ENCODE measurements at places on chromosomes 1 and 21.
A peak's percentile ranks its signal among the peaks of the same experiment; 100 is the strongest.

- DNase-seq, result no peak
Measured at GRCh38 chr1:161907265-161907664, 116.4 kb downstream of the OLFML2B start.

DNA sequence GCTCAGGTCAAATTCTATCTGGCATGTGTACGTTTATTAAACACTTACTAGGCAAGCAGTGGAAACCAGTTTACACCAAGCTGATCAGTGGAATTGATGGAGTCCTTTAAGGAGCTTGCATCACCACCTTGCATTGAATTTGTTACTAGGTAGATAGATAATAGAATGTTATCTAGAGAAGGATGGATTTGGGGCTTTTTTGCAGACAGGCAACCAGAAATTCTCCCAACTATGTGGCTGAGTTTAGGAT, 44.9 kb downstream of the HHAT start:
- DNase-seq, result no peak

DNA sequence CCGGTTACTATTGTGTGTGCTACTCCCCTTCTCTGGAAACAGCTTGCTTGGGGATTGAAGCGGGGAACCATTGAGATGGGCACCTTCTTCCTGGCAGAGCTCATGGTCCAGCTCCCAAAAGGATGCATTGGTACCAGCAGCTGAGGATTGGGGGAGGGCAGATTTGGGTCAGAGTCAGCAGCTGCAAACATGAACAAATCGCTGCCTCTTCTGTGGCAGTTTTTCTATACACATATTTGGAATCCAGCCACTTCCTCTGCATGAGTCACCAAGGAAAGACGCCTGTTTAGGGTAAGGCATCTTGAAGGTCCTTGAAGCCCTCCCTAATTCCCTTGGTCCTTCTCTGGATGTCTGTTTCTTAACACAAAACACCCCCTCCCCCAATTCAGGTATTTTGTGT, 104.7 kb downstream of the DAB1 start:
- DNase-seq, result no peak

DNA sequence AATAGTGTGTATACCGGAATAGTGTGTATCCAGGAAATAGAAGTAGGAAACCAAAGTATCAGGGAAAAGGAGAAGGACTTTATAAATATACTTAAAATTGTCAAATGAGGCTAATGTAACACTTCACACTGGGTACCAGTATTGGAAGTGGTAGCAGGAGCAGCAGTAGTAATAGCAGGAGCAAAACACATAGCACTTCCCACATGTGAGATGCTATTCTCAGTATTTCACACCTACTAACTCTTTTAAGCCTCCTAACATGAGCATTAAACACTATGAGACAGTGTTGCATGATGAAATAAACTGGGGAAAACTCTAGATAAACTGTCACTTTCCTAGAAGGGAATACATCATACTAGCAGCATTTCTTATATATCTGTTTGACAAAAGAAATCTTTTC, 376.7 kb downstream of the VAV3 start:
- no peak for DNase-seq

DNA sequence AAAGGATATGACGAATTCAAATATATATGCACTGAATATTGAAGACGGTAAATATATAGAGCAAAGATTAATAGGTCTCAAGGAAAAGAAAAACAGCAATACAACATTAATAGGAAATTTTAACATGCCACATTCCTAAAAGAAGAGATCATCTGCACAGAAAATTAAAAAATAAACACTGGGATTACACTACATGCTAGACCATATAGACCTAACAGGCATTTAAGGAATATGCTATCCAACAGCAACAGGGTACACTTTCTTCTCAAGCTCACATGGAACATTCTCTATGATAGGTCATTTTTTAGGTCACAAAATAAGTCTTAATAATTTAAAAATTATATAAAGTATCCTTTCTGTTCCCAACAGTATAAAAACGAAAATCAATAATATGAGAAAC, 1038.3 kb downstream of the KCNT2 start:
- DNase-seq, result no peak

- DNase-seq, result peak; percentile 28
Measured at GRCh38 chr1:6414443-6414844, 5.3 kb downstream of the HES2 start.

GRCh38 chr1:56686169-56686568, 41.1 kb downstream of the PRKAA2 start:
- DNase-seq, result no peak

GRCh38 chr1:159091607-159092031, 15.1 kb upstream of the AIM2 start:
- no peak for DNase-seq

- no peak for DNase-seq
Measured at GRCh38 chr1:97163591-97164275, 442.1 kb downstream of the PTBP2 start.

DNA sequence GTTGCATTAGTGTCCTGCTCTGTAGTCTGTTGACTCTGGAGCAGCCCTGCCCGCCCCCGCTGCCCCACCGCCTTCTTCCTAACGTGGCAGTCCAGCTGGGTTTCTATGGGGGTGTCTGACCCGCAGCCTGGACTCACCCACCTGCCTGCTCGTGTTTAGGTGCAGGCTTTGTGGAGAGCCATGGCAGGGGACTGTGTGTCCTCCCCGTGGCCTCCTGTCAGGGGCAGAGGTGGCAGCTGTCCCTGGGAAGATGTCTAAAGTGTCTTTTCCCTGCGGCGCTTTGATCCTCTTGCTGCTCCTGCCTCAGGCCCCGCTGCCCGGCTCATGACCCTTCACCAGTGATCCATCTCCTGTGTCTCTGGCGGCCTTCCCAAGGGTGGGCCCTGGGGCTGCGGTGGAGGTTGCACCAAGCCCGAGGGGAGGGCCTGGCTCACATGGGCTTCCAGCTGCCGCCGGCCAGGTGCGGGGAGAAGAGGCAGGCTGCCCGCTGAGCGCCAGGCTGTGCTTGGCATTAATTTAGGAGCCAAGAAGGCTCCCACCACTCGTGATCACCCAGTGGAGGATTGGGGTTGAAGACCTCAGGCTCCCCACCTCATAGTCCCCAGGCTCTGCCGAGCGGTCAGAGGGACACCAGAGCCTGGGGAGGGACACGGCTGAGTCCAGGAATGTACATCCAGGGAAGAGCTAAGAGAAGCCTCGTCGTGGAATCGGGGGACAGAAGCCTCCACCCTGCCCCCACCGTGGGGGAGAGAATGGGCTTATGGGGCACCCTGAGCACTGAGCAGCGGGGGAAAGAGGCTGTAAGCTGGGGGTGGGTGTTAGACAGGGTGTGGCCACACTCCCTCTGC, 44.1 kb downstream of the COL18A1 start:
- DNase-seq, result no peak

DNA sequence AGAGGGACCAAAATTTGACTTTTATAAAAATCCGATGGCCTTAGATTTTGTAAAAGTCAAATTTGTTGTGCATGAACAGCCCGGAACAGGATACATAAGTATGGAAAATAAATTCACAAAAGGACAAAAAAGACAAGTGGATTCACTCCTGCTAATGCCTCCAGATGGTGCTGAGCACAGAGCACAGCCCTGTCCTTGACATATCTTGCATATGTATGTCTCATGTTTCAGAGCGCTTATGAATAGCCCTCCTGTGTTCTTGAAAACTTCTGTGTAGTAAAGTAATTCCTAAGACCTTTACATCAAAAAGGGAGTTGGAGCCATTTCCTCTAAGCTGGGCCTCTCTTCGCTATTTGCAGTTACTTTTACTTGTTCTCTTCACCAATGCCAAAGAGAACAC, 110.7 kb upstream of the RAB3GAP2 start:
- DNase-seq, result no peak

- no peak for DNase-seq
Measured at GRCh38 chr21:35843911-35844667, 216.2 kb downstream of the SETD4 start.

GRCh38 chr1:54866801-54867716, 19.9 kb downstream of the DHCR24 start:
- no peak for DNase-seq

DNA sequence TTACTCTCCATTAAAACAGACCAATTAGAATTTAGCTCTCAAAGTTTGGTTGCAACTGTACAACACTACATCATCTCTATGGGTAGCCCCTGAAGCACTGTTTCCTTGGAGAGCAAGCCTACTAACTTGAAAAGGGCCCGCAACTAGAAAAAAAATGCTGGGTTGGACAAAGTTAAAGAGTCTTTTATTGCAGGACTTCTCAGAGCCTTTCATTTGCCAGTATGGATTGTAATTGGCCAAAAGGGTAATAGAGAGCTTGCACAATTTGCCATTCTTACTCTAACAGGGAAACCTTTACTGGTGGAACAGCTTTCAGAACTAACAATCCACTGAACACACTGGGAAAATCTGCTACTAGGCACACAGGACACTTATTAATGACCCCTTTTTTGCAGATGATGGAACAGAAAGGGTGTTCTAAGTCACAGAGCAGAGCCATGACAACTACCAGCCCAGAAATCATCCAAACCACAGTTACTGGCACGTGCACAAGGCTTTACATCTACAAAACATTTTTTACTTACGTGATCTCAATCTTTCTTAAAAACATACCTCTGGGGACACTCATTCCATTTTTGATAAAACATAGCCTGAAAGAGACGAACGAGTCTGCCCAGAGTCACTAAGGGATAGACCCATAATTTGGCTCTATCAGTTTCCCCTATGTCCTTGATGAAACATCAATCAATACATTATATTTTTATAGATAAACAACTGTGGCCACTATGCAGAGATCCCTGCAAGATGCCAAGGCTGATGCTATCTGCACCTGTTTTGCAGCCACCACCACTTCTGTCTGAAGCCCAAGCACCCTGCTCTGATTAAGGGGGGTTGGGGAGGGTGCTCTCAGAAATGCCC, 176.3 kb upstream of the EDN2 start:
- no peak for DNase-seq

- no peak for DNase-seq
Measured at GRCh38 chr1:167514288-167514687, 4.0 kb downstream of the CD247 start.

GRCh38 chr21:46156378-46156645, 933 bp upstream of the FTCD start:
- DNase-seq, result no peak

GRCh38 chr1:58911841-58912499, 128.1 kb upstream of the JUN start:
- DNase-seq, result no peak

GRCh38 chr1:7513081-7513480, 258.0 kb upstream of the VAMP3 start:
- no peak for DNase-seq

All from activated CD4-positive, alpha-beta T cell treated with anti-CD3 and anti-CD28 coated beads for 24 hours (primary cell).